ENCODE measurements at places on chromosomes 7 and 10. TPM values are rescaled to one million over a fixed set of nuclear protein-coding genes. Genes with fewer than 3 reads are reported as not detected.

The PYROXD2 gene
- total RNA-seq = 7.1 TPM

- no peak for DNase-seq
Measured at GRCh38 chr10:22420787-22421517, 75.7 kb downstream of the SPAG6 start.

DNA sequence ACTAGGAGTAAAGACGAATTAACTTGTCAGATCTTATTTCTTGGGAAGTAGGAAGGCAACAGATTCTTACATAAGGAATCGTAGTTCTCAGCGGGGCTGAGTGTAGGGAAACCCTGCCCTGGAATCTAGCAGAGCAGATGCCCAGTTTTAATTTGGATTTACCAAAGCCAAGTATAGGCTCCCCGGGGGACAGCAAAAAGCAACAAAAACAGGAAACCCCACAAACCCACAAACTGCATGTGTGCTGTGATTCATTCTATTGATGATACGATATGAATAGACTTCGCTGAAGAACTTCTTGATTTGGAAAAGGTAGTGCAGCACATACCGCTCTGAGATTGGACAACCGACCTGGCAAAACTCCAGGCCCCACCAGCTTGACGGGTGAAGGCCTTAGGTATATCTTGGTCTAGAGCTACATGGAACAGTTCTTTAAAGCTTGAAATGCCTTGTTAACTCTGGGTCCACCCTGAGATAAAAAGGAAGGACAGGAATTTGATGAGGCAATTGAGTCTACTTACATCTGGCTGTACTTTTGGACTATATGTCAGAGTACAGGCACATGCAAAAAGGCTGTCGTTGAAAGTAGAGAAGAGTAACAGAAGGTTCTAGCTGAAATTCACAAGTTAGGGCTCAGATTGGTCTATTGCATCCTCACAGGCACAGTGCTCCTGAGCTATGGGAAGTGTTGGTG, 49.1 kb downstream of the STRA8 start:
- DNase-seq = no peak

The SDK1 gene
- 8.7 TPM for total RNA-seq

The CALHM3 gene
- not detected for total RNA-seq

DNA sequence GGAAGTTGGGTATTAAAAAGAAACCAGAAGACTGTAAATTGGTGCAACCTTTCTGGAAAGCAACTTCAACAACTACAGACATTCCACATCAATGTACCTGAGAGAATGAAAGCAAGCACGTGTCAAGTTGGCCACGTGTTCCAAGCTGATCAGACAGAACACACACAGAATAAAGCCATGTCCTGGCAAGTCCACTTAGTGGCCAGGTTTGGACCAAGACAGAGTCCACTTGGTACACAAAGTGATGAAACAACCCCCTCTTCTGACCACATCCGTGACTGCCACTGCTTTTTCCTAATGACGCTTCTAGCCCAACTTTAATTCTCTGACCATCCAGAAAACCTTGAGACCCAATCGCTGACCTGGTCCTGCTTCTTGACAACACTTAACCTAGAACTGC, 109.4 kb downstream of the ABLIM1 start:
- DNase-seq = no peak

The KCNH2 gene
- 8.4 TPM for total RNA-seq

The IGF2BP3 gene
- 72.6 TPM for total RNA-seq

- DNase-seq = no peak
Measured at GRCh38 chr7:154371424-154371823, 319.2 kb downstream of the DPP6 start.

- no peak for DNase-seq
Measured at GRCh38 chr7:110801502-110801901, 289.4 kb upstream of the LRRN3 start.

DNA sequence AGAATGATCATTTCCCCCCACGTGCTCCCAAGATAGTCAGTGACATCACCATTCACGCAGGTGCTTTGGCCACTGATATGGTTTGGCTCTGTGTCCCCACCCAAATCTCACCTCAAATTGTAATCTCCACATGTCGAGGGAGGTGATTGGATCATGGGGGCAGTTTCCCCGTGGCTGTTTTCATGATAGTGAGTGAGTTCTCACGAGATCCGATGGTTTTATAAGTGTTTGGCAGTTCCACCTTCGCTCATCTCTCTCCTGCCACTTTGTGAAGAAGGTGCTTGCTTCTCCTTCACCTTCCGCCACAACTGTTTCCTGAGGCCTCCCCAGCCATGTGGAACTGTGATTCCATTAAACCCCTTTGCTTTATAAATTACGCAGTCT, 205.4 kb upstream of the SH2B2 start:
- no peak for DNase-seq

GRCh38 chr7:43750016-43750887, 8.2 kb upstream of the BLVRA start:
- no peak for DNase-seq

GRCh38 chr7:7539711-7540110, 4.0 kb upstream of the COL28A1 start:
- DNase-seq = no peak

GRCh38 chr7:33650828-33651227, 254.5 kb upstream of the BMPER start:
- no peak for DNase-seq
